Suppressor macrophage treated with lipopolysaccharide for 4 hours (primary cell): ENCODE measurements at places on chromosomes 1 and 21.

DNA sequence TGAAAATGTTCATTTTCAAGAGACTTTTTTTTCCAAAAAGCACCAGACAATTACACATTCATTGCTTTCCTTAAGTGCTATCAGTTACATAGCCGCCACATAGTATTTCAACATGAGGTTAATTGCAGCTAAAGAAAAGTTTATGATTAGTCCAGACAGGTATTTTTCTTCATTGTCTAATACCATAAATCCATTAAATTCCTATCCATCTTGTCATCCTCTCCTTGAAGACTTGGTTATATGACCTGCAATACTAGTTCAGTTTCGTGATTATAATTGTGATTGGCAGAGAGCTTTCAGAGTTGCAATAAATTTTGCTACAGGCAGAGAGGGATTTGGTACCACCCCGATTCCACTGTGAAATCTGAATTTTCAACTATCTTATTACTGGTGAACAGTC lies 437.7 kb downstream of the GPATCH2 start:
- no peak for DNase-seq

DNA sequence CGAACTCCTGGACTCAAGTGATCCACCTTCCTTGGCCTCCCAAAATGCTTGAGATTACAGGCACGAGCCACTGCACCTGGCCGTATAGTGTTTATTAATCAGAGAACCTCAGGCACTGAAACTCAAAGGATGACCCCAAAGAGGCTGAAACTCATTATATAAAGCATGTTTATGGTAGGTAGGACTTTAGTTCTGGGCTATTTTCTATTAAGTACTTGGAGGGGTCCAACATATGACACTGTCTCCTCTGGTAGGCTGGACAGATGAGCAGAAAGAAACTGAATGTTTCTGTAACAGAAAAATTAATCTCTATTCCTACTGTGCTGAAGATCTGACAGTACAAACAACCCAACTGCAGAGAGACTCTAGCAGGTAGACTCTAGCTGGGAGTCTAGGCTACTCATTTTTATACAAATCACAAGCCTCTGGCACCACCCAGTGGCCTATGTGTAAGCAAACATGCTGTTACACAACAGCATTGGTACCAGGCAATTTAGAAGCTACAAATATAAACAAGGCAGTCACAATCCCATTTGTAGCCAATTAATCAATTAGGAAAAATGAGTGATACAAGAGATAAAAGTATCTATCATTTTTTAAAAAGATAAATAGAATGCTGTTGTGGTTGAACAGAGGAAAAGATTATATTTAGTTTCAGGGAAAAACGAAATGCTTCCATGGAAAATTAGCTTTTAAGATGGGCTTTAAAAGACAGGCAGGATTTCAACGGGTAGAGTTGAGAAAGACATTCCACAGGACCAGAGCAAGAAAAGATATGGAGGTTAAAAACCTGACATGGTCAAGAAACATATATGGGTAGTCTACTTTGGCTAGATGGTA lies 10.4 kb downstream of the DCAF8 start:
- peak; percentile 77 for DNase-seq

DNA sequence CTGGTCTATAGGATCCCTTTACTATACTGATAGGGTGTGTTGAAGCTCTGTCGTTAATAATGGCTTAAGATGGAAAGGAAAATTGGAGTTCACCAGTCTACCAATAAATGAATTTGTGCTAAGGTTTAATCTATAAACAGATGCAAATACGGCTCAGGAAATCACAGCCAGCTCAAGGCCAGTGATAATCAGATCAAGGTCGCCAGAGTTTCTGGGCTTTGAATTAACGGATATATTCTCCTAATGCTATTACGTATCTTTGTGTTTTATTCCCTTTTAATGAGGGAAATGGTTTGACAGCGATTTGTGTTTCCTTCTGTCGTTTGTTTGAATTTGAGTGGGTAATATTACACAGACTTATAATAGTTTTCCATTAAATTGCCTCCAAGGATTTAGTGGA lies 279.6 kb downstream of the BACH1 start:
- DNase-seq = no peak

DNA sequence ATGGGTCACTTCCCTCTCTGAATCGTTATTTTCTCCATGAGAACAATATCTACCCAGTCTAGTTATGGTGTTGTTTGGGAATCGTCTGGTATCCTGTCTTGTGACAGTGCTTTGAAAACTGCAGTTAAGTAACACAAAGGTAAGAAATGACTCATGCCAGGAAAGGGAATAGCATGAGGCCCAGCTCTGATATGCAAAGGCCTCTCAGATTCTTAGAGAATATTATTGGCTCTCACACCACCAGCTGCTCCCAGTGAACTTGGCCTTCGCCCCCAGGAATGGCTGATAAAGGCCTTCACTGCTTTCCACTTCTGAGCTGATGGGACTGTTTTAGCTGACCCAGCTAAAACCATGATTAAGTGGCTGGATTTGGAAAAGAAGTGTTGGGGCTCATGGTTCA lies 27.1 kb downstream of the NEK2 start:
- no peak for DNase-seq

- no peak for DNase-seq
Observed at GRCh38 chr1:36602184-36602583, 119.5 kb upstream of the CSF3R start.

GRCh38 chr1:21100481-21100921 lies 76.2 kb downstream of the EIF4G3 start:
- peak; percentile 74 for DNase-seq

- no peak for DNase-seq
Observed at GRCh38 chr1:1089731-1090423, 15.8 kb upstream of the RNF223 start.

DNA sequence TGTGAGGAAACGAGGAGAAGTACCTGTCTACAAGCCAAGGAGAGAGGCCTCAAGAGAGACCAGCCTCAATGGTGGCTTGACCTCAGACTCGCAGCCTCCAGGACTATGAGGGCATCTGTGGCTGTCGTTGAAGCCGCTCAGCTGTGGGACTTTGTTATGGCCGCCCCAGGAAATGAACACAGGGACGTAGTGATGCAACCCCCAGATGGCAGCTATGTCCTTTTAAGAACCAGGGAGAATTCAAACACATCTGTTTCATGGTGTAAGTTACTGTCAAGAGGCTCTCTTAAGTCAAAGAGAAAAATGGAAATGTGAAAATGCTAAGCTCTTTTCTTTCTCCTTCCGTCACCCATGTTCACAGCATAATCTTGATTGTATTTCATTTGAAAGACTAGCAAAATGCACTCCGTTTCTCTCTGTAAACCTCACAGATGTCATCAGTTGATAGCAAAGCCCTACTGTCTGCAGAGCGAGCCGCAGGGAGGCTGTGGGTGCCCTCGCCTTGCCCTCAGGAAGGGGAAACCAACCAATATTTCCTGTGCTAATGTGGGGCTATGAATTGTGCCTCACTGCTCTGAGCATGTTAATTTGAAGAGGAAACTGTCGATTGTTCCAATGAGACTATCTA lies 21.3 kb downstream of the UBASH3A start:
- peak; percentile 25 for DNase-seq

GRCh38 chr21:26784974-26785373 lies 60.2 kb downstream of the ADAMTS1 start:
- no peak for DNase-seq

- no peak for DNase-seq
Observed at GRCh38 chr1:37017720-37018119, 16.6 kb downstream of the GRIK3 start.

GRCh38 chr1:20318971-20319370 lies 28.3 kb downstream of the VWA5B1 start:
- DNase-seq = no peak

- DNase-seq = no peak
Observed at GRCh38 chr1:171788696-171789095, 7.2 kb downstream of the METTL13 start.

- no peak for DNase-seq
Observed at GRCh38 chr1:238099871-238100270, 209.1 kb upstream of the ZP4 start.

DNA sequence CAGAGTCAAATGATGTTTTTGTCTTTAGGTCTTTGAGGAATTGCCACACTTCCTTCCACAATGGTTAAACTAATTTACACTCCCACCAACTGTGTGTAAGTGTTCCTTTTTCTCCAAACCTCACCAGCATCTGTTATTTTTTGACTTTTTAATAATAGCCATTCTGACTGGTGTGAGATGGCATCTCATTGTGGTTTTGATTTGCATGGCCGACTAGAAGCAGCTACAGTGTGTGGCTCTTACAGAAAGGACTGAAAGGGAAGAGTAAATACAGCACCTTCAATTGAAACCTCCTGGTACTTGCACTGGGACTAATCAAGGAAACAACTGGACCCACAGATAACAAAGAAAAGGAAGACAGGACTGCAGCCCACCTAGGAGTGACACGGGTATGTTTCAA lies 668.0 kb upstream of the RGS18 start:
- DNase-seq = no peak

DNA sequence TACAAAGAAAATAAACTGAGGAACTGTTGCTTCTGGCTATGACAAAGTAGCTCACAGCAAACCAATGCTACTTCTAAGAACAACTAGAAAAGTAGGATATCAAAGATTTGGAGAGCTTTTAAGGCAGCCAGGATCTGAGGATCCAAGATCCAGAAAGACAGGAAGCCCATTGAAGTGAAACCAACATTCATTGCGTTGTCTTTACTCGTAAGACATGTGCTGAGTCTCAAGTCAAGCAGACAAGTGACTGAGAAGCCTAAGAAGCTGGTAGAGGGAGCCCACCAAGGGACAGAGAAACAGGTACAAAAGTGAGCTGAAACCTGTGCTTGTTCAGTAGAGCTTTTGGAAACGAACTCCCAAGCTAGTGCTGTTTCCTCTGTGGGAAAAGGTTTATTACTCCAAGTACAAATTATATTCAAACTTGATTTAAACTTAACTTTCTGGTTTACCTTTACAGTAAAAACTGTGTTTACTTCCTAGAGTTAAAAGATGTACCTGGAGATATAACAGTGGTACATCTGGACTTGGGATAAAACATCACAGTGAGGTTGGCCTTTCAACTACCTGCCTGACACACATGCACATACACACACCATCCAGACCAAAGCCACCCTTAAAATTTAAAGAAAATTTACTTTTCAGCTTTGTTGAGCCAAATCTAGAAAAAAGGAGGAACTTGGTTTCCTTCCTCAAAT lies 41.2 kb downstream of the NME7 start:
- peak; percentile 3 for DNase-seq

DNA sequence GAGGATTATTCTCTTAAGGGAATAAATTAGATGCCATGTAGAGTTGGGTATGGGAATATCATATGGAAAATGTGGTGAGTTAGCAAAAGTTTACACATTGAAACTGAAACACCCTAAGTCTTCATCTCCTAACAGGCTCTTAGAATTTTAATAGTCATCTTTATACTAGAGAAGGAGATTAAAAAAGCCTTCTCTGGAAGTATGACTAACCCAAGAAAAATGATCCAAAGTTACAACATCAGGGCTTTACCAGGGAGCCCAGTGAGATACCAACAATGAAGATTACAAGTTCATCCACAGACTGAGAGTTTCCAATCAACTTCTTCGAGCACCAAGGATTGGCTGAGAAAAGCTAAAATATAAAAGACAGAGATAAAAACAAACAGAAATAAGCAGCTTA lies 70.0 kb upstream of the KIAA0040 start:
- DNase-seq = no peak

GRCh38 chr1:228340686-228341449 lies 65.8 kb downstream of the TRIM11 start:
- no peak for DNase-seq

GRCh38 chr1:173341307-173341706 lies 134.2 kb upstream of the TNFSF4 start:
- DNase-seq = no peak

DNA sequence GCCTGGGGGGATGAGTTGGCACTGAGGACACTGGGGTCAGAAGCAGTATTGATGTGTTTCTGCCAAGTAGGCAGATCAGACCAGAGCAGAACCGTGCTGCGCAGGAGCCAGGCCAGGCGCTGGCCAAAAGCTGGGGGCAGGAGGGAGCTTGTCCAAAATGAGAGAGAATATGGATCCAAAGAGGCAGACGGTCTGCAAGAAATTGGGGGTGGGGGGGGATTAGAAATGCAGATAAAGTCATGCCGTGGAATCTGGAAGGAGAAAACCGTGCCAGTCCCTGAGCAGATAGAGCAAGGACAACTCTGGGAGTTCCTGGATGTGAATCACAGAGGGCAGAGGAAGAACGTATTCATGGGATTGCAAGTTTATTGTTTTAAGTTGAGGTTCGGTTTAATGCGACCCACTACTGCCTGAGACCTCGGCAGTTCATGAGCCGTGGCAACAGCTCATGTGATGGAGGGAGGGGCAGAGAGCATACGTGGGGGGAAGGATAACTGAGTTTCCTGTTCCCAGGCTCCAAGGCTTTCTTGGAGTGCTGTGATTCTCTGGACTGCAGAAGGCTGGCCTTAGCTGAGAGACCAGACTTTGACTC lies 224.0 kb downstream of the FGGY start:
- DNase-seq = no peak

- no peak for DNase-seq
Observed at GRCh38 chr1:155106862-155107261, 20.8 kb upstream of the EFNA1 start.

GRCh38 chr1:192038567-192038966 lies 119.7 kb upstream of the RGS18 start:
- DNase-seq = peak; percentile 1

GRCh38 chr21:36854391-36854790 lies 112.1 kb downstream of the HLCS start:
- peak; percentile 43 for DNase-seq

DNA sequence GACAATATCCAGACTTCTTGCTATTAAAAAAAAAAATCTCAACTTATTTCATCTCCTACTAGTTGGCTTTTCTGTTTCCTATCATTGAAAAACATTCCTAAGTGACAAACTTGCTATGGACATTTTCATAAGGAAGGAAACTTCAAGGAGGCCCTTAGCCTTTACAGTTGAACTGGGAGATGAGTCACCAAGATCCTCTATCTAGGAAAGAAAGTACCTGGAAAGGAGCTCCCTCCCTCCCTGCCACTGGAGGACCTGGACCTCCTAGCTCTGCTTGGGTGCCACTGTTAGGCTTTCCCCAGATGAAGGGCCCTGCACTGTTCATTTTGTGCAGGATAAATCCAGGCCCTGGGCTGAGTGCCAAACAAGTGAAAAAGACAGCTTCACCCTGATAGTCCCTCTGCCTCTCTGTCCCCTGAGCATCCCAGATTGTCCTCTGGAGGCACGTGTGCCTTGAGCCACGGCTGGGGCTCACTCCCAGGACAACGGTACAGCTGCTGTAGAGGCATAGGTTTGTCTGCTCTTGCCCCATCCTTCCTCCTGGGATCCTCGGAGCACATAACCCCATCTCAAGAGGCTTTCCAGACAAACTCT lies 40.2 kb upstream of the SOX13 start:
- no peak for DNase-seq
